ENCODE measurements at places on chromosomes 5 and 9.

GRCh38 chr5:96432216-96433065 is 607 bp downstream of the PCSK1 start:
- peak; percentile 85 for DNase-seq

- no peak for DNase-seq
These were observed 338.0 kb downstream of the ACTL7B start for GRCh38 chr9:108517651-108518365.

DNA sequence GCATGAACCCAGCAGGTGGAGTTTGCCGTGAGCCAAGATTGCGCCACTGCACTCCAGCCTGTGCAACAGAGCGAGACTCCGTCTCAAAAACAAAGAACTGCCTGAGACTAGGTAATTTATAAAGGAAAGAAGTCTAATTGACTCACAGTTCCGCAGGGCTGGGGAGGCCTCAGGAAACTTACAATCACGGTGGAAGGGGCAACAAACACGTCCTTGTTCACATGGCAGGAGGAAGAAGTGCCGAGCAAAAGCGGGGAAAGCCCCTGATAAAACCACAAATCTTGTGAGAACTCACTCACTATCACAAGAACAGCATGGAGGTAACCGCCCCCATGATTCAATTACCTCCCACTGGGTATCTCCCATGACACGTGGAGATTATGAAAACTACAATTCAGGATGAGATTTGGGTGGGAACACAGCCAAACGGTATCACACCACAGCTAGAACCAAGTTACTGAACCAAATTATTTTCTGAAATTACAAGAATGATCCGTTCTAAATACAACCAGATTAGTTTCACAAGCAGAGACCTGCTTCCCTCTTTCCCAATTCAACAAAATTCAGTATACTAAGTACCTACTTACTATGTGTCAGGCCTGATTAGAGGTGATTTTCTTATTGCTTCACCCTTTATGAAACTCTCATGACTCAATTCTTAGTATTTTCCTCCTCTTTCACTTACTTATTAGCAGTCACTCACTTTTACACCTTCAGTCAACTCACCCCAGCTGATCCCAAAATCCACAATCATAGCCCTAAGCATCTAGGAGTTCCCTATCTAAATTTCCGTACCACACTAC is 8.4 kb downstream of the UBTD2 start:
- DNase-seq: no peak

GRCh38 chr9:15485836-15486666 is 24.7 kb downstream of the PSIP1 start:
- peak; percentile 31 for DNase-seq

DNA sequence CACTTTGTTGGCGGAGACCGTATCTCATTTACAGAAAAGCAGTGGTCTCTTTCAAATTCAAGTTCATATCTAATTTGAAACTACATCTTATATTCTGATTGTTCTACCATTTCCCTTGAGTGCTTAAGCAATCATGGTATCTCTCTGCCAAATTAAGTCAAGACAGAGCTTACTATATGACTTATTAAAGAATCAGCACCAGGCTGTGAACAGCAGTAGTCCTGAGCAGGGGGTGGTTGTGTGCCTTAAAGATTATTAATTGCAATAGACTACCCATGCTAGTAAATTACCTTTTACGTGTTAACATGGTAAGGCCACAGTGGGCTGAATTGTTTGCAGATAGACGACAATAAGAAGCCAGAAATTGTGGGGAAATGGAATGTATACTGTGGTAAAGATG is 21.5 kb downstream of the SNCAIP start:
- DNase-seq: no peak
